SHP77 treated with DMSO at 0.1 percent for 48 hours (cell line): ENCODE measurements at places on chromosomes 6 and 20.

DNA sequence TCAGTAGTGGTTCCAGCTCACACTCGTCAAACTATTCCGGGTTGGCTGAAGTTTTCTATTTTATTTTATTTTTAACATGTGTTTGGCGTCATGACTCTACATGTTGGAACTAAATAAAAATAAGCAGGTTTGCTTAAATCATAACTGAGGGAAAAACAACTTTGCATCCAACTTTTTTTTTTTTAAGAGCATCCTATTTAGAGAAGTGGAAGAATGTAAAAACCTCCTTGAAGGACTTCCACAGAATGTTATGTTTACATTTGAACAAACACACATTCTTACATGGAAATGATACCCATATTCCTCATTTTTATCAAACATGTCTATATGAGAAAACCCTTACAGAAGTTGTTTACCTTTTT, 659 bp downstream of the PRDM1 start:
- DNase-seq, result no peak

DNA sequence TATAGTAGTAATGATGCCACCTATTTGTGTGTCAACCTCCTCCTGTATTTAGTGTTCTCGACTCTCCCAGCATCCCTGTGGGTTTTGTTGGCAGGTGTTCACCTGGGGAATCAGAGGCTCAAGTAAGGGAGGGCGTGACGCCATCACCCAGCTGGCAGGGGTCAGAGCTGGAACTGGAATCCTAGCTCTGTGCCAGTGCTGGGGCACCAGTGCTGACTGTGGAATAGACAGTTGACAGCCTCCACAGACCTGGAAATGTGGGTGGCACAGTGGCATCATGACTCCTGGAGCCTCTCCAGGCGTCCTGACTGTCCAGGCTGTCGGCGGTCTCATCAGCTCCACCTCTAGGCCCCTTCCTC, 102.8 kb downstream of the SYCP2 start:
- no peak for DNase-seq

GRCh38 chr6:166470863-166471410, 88.2 kb upstream of the MPC1 start:
- no peak for DNase-seq

GRCh38 chr6:4896401-4896800, 107.4 kb downstream of the RPP40 start:
- DNase-seq, result no peak

GRCh38 chr6:116847227-116847626, 18.3 kb upstream of the GPRC6A start:
- DNase-seq, result no peak

DNA sequence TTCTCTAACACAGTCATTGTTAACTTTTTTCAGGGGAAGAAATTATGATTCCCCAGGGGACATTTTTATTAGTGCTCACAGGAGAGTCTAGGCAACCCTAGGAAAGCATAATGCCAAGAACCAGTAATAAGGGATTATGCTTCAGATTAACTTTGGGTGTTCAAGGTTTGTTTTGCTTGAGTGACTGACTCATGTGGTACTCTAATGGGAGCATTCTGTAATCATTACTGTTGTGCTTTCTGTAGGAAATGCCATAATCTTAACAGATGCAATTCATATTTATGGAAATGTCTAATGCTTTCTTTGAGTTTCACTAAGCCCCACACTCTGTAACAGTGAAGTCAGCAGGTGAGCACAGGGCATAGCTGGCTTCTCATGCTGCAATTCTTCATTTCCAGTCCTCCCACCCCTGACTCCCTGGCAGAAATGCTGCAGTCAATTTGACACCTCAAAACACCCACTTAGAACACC, 263.4 kb upstream of the MAN1A1 start:
- no peak for DNase-seq

DNA sequence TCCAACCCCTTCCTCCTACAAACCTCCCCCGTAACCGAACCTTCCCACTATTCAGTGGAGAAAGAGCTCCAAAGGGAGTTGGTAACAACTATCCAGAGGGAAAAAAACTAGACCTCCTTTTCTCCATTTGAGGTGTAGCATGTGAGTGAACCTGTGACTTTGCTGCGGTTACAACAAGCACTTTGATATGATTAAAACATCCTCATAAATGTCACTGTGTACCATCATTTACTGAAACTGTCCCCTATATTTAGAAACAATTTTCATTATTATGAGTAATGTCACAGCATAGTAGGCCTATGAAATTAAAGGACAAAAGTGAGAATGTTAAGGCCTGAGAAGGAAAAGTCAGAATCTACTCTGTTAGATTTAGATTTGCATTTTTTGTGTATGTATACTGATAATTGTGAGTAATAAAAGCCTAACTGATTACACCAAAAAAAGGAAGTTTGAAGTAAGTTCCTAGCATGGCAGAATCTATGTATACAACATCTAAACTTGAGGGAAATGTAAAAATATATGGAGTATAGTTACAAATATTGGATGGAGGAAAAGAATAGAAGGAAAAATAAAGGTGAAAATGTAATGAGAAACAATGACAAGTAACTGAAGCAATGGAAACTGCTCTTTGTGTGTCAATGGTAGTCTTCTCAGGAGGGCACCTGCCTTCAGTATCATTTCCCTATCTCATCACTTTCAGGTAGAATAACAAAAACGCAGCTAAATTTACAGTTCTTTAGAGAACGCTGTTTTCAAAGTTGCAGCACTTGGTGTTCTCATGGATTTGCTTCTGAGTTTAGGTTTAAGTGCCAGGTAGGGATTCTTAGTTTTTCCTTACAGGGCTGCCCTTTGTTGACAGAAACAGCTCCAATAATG, 145.9 kb downstream of the IMPG1 start:
- no peak for DNase-seq

- no peak for DNase-seq
Observed at GRCh38 chr6:118709859-118710350, 58.5 kb upstream of the CEP85L start.

DNA sequence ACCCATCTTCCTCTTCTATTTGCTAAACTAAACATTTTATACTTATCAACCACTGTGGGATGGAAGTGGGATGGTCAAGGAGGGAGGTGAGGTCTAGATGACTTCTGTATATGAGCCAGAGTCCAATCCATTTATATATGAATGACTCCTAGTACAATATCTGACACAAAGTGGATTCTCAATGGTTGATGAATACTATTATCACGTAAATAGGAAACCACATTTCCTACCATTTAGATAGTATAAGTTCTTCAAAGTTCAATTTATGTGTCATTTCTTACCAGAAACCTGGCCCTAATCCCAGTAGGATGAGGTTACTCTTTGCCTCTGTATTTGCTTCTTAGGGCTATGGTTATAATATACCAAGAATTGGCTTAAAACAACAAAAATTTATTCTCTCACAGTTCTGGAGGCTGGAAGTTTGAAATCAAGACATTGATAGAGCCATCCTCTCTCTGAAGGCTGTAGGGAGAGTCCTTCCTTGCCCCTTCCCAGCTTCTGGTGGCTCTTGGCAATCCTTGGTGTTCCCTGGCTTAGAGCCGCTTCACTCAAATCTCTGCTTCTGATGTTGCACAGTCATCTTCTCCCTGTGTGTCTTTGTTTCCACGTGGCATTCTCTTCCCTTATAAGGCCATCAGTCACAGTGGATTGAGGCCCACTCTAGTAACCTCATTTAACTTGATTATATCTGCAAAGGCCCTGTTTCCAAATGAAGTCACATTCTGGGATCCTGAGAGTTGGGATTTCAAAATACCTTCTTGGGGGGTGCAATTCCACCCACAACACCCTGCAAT, 41.0 kb upstream of the RAB23 start:
- no peak for DNase-seq

DNA sequence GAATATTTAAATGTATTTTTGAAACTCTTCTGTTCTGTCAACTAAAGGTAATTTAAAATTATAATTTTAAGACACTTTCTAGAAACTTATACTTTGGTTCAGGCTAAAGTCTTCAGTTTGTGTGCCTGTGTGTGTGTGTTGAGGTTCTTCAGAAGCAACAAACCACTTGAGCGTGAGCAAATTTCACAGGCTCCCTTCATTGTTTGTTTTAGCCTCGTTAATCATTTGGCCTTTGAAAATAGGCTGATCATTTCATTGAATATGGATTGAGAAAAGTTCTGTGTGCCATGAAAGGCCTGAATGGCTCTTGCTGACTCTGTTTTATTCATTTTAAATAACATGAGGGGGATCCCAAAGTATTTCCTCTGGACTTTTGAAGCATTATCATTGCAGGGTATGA, 420.1 kb downstream of the CDKAL1 start:
- peak; percentile 55 for DNase-seq

DNA sequence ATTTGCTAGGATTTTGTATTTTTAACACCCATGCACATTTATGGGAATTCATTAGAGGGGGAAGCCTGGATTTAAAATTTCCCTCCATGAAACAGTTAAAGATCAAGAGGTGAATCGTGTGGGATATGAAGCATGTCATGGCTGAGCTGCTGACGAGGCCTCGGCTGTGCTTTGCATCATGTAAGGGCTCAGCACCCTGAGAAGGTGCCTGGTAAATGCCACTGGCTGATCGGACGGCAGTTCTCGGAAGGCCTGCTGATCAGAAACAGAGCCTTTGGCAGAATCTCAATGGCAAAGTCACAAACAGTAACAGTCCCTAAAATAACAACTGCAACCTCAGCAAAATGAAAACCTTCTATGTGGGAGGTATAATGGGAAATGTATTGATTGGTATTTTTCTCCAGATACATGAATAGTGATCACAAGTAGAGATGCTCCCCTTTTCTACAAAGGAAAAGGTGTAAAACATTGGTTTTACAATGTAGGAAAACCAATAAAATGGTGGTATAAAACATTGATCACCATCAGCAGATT, 53.0 kb upstream of the FUCA2 start:
- no peak for DNase-seq

- DNase-seq, result no peak
Observed at GRCh38 chr20:50304923-50305635, 114.4 kb downstream of the CEBPB start.

- DNase-seq, result no peak
Observed at GRCh38 chr6:121733234-121733633, 297.8 kb downstream of the GJA1 start.

DNA sequence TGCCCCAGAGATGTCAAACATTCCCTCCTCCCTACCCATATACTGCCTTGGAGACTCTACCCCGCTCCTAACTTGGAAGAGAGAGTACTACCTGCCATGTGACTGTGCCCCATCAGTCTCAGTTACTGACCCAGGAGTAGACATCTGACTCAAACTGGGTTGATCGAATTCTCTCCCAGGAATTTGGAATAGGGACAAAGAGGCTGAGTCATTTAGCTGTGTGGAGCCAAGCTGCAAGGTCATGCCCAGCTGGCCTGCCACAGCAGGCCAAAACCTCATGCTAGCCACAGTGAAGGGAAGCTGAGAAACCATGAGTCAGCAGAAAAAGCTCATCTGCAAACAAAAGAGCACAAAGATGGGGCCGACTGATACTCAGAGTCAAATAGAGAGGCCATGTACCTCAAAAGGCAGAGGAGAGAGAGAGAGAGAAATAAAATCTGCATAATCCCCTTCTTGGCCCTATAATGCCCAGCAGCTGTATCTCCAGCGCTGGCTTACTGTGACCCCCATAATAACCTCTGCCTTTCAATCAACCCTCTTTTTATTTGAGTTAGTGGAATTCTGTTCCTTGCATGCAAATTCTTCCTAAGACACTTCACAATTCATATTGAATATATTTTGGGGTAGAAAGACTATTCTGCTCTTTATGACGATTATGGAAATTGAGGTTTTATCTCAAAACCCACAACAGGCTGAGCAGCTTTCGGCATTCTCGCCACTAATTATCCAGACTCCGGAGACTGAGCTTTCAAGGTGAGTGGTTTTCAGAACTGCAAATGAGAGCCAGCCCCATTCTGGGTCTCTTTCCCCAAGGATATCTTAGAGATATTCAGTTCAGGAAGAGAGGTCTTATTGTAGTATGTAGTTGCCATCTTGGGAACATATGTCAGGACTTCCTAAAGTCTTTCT, 21.4 kb upstream of the AKIRIN2 start:
- DNase-seq, result peak; percentile 48

- no peak for DNase-seq
Observed at GRCh38 chr20:6091661-6092060, 31.2 kb downstream of the FERMT1 start.

DNA sequence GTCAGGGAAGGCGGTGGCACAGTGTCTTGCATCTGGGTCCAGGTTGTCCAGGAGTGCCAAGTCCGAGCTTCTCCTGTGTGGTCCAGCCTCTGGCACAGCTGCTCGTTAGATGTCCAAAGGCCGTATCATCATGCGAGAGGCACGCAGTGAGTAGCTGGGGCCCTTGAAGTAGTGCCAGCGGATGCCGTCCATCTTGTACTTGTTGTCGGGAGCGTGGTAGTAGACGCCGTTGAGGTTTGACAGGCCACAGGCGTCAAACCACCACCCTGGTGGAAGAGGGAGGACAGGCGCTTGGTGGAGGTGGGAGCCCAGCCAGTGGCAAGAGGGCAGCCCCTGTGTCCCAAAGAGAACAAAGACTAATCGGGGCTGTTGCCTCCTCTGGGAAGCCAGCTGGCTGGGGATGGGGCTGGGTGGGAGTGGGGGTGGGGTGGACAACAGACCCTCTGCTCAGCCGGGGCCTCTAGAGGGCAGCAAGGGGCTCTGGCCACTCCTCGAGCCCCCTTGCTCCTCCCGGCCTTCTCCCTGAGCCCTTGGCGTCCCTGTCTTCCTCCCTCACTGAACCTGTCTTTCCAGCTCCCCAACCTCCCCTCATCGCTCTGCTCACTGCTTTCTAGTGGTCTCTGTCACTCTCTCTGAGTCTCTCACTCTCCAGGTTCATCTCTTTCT, 39.5 kb downstream of the FAM110A start:
- no peak for DNase-seq

- no peak for DNase-seq
Observed at GRCh38 chr20:43941476-43942200, 27.0 kb downstream of the TOX2 start.

DNA sequence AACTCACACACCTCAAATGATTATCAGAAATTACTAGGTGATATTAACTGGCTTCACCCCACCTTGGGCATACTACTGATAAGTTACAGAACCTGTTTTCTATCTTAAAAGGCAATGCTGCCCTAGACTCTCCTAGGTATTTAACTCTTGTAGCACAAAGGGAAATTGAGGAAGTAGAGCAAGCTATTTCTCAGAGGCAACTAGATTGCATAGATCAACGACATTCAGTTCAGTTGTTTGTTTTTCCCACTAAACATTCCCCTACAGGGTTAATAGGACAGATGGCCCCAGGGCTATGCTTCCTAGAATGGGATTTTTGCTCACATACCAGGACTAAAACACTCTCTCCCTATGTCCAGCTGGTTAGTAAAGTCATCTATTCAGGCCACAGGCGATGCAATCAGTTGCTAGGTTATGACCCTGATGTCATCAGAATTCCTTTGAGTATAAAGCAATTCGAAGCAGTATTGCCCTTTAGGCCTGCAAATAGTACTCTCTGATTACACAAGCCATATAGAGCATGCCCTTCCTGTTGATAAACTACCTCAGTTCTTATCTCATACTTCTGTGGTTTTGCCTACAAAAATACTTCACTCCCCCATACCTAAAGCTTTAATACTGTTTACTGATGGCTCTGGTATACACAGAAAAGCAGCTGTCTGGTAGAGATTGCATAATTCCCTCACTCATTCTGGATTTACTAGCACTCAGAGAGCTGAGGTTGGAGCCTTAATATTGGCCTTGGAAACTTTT, 67.4 kb upstream of the ASCC3 start:
- DNase-seq, result no peak
